T-helper 17 cell (primary cell): ENCODE measurements at places on chromosomes 2 and 18.
A peak's percentile ranks its signal among the peaks of the same experiment; 100 is the strongest.

- no peak for DNase-seq
Observed at GRCh38 chr2:205471776-205472175, 210.5 kb upstream of the NRP2 start.

DNA sequence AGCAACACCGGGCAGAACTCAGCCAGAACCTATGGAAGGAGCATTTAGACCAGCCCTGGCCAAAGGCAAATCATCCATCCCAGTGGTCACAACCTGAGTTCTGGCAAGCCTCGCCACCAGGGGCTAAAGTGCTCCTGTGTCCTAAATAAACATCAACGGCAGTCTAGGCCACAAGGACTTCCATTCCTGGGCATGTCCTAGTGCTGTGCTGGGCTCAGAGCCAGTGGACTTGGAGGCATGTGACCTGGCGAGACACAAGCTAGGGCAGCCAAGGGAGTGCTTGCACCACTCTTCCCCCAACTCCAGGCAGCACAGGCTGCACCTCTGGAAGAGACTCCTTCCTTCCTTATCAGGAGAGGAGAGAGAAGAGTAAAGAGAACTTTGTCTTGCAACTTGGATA lies 69.0 kb downstream of the ST6GAL2 start:
- no peak for DNase-seq

- DNase-seq, result no peak
Observed at GRCh38 chr2:53033411-53033810, 734.2 kb upstream of the CHAC2 start.

DNA sequence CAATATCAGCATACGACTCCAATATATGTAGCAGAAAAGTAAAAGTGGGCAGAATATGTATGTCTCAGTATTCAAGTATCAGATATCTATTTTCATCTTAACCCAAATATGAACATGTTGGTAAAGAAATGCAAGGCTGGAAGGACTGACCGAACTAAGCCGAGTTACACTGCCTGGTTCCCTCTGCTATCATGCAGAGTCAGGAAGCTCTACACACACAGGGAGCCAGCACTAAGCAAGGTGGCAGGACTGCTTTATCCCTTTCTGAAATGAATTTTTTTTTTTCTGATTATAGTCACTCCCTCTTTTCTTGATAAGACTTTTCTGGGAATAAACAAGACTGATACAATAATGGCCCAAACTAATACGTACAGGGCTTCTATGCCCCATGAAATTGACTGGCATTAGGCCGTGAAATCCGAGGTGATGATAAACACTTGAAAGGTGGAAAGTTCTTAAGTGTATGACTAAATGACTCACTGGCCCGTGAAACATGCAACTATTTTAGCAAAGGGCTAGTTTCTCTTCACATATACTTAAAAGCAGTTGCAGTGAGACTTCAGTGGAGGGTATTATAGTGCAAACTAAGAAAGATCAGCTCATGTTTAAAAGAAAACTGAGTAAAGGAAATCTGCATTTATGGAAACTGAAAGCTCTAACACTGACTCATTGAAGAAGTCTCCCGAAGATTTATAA lies 14.9 kb downstream of the DPP4 start:
- no peak for DNase-seq

DNA sequence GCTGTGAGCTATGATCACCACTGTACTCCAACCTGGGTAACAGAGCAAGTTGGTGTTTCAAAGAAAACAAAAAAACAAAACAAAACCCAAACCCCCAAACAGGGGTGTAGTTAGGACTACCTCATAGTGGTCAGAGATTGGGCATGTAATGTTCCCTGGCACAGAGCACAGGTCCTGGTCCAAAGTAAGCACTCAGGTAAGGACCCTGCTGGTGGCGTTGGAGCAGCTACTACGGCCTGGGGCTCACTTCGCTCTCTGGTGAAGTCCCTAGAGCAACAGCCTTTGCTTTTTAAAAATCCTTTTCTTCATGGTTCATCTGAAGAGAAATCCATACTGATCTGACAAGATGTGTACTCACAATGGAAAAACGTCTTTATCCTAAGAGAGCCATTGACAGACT lies 130.4 kb downstream of the ZNF236 start:
- no peak for DNase-seq

DNA sequence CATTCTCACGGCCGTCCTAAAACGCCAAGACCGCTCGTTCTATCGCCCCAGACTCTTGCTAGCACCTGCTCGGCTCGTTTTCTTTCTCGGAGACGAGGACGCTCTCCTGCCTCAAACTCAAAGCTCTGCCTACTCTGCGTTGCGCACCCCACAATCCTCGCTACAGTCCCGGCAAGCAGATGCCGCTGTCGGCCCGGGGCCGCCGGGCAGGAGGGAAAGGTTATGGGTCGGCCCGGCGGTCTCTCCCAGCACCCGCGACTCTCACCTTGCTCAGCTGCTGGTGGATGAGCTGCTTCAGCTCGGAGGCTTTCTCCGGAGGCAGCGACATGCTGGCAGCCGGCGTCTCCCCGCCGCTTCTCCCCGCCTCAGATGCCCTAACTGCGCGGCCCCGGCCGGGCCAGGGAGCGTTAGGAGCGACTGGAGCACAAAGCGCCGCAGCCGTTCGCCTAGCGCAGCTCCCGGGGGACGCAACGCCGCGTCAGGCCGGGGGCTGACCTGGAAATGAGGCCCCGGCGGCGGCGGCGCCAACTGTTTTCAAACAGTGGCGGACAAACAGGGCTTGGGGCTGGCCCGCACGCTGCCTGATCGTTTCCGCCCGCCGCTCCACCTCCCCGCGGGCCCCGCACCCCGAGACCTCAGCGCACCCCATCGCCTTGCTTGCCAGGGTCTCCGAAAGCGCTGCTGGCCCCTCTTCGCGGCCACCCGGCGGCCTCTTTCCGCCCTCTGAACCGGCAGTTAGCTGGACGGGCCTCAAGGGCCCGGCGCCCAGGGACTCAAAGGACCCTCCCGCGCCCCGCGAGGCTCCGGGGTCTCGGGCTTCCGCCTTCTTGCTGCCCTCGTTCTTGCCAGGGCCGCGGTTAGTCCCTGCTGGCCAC lies at the start of the genes CEP76 and PSMG2:
CEP76 (minus strand) TSS at position 503 of the 875 bp plus-strand sequence; CDS start at position 328, 175 bp downstream.
PSMG2 (plus strand) TSS at position 822 of the 875 bp plus-strand sequence. CDS start 66 bp downstream, outside the sequence.
- DNase-seq, result peak; percentile 73
